ENCODE measurements at places on chromosomes 6 and 20.

GRCh38 chr6:26543953-26544352, 5.8 kb downstream of the HMGN4 start:
- no peak for DNase-seq

GRCh38 chr20:36098364-36098763, 56.2 kb upstream of the EPB41L1 start:
- peak; percentile 70 for DNase-seq

DNA sequence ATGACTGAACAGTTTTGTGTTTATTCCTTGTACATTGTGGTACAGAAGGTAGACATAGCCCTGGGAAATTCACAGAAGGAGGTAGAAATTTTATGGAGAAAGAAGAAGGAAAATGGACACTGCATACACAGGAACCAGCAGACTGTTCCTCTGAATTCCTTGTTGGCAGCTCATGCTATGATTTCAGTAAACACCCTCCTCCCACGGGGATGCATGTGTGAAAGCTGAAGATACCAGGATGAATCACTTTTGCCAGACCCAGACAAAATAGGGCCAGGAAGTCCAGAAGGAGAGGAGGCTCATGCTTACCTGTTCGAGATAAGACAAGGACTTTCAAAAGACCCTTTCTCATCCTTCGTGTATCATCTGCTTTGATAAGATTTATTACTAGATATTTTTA, 110.3 kb upstream of the GGTLC1 start:
- no peak for DNase-seq

- no peak for DNase-seq
Measured at GRCh38 chr20:45822857-45823256, 4.3 kb downstream of the TNNC2 start.

GRCh38 chr6:2651961-2652360, 98.8 kb downstream of the MYLK4 start:
- DNase-seq, result no peak

Data from GM12864 (cell line).